ENCODE measurements at places on chromosomes 12 and 14.

DNA sequence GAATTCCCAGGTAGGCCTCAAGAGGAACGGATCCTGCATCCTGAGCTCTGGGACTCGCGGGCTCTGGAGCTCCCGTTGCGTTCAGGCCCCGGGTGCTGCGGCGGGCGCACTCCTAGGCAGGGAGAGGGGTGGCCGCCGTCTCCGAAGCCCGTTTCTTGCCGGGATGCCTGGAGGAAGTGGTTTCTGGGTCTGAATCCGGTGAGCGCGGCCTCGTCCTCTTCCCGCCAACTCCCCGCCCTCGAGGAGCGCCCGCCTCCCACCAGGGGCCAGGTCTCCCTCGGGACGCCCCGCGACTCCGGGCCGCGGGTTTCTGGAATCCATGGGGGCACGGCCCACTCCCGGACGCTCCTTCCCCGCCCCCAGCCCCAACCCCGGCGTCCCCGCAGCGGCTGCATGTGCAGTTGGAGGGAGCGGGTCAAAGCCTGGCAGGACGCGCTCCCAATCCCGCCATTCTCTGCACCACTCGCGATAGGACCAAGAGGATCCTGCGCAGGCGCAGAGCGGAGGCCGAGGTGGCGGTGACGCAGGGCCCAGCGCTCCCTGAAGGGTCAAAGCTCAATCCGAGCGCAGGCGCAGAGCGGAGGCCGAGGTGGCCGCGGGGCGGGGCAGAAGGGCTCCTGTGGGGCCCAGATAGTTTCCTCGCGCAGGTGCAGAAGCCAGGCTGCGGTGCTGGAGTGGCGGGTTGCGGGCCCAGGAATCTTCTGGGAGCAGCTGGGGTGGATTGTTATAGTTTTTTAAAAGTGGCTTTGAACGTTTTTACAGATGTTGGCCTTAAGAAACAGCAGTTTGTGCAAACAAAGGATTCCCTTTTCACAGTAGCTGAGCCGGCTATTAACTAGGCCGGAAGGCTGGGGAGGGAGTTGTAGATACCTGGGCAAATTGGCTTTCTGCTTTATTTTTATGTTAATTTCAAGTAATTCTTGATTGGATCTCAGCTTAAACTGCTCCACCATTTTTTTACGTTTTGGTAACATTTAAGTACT is 796.4 kb downstream of the AACS start:
- DNase-seq = no peak

DNA sequence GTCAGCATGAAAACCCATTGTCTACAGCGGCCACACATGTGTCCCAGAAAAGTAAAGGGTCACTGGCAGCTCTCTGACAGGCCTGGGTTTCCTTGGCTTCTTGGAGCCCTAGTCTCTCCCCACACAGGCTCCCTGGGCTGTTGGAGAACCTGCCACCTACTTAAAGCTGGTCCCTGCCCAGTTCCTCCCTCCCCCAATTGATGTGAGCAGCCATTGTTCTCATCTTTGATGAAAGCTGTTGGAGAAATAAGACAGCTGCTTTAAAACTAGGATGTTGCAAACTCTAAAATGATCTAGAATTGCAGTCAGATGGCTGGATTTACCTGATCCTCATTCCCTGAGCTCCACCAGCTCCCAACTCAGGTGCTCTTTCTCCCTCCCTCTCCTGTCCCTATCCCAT is 4.8 kb upstream of the PLEKHH1 start:
- DNase-seq = no peak

DNA sequence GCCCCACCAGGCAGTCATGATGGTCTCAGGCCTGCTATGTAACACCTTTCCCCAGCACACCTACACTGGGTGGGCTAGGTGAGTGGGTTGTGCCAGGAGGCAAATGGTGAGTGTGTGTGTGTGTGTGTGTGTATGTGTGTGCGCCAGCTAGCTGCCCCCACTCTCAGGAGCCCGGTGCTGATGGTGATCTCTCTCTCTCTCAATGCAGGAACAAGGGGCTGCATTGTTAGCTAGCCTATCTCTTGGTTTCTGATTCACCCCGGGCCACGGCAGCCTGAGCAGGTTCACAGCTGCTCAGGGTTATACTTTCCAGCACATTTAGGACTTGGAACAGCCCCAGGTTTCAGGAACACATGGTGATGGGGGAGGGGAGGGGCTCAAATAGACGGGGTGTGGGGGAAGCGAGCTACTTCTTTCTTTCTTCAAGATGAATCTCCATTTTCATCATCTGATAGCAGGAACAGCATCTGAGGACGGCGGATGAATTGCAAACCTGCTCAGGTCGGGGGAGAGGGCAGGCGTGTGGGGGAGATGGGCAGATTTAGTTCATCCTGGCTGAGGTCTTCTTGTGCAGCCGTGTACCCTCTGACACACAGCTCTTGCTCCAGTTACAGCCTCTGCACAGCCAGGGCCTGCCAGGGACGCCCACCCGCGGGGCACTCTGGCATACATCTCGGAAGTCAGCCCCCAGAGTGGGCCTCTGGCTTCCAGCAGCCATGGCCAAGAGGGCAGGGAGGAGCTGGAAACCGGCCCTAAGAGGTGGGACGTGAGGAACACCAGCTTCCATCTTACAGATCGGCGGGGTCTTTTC is 137.6 kb downstream of the ZFP36L1 start:
- no peak for DNase-seq

DNA sequence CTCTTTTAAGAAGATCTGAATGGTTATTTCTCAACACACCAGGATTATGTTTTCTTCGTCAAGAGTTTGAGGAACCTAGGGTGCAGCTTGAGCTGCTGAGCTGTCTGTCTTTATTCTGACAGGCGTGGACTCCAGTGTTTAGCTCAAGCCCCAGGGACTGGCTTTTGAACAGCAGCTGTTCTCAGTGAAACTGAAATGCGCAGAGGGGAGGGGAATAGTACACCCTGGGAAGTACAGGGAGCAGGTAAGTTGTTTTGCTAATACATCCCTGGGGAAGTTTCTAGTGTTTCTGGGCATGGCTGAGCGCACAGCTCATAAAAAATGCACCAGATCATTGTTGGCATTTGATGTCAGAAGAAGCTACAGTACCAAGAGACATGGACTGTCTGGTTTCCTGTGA is 659.8 kb downstream of the DIO2 start:
- no peak for DNase-seq

DNA sequence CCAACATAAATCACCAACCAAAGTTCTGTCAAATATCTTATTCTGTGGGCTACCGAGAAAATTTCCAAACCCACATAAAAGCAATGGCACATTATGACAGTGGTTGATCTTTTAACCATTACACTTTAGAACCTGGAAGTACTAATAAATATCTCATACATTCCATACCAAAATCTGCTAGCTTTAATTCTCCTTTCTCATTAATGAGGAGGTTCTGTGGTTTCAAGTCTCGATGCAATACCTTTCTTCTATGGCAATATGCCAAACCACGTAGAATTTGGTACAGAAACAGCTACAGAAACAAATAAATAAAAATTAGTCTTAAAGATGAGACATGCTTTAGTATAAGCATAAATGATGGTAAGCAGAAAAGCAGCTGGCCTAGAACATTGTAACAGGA is 100.7 kb downstream of the ELK3 start:
- DNase-seq = no peak

GRCh38 chr12:30962047-30962446 is 35.5 kb downstream of the TSPAN11 start:
- no peak for DNase-seq

GRCh38 chr12:114392909-114393308 is 13.0 kb downstream of the TBX5 start:
- DNase-seq = no peak

DNA sequence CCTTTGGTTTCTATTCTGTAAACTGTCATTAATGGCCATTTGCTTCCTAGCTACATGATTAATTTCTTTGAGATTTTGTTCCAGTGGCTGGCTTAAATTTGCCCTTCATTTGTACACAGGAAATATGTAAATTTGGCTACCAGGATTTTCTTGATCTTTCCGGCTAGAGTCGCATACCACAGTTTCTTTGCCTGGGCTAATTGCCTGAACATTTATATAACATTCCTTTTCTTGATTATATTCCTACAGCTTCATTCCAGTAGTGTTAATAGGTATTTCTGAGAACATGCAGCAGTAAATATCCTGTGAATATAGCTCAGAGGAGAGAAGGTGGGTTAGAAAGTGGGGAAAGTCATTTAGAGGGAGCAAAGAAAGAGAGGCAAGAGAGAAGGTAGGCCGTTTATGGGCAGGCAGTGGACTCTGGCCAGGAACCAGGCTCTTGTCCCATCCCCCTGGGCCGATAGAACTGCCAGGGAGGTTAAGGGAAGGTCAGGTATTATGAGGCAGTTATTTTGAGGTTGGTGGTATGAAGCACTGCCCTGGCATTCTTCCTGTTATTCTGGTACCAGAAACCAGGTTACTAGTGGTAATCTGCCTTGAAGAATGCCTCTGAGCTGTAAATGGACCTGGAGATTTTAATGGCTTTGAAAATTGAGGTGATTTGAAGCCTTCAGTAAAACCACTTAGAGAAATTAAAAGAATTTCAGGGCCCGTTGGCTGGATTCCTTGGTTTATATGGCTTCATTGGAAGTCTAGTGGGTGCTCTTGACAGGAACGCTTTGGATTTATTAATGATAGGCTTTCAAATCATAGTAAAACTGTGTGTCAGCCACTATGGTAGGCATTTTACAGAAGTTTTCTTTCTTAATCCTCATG is 4.4 kb downstream of the RNF10 start:
- DNase-seq = peak; percentile 36

- no peak for DNase-seq
Observed at GRCh38 chr14:100400115-100400514, 77.0 kb downstream of the SLC25A47 start.

GRCh38 chr14:41606532-41607303 is at the start of gene LRFN5:
Gene LRFN5 (plus strand): TSS chr14:41606876.
- DNase-seq = no peak

GRCh38 chr12:7047306-7047705 is 13.2 kb upstream of the C1S start:
- DNase-seq = no peak

DNA sequence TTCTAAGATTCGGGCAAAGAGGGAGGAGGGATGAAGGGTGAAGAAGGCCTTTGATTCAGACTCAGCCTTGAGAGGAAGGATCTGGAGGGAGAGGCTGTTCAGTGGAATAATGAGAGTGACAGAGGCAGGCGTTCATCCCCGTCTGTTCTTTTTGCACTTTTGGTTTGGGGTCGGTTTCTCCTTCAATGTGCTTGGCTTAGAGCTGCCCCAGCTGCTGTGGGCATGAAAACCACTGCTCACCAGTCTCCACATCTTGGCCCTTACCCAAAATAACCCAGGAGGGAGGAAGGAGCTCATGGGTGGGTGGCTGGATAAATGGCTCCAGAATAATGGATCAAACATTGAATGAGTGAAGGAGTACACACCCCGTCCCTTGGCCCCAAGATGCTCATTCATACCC is 261.7 kb upstream of the FKBP4 start:
- no peak for DNase-seq

GRCh38 chr14:69081271-69081670 is 71.6 kb downstream of the DCAF5 start:
- DNase-seq = no peak

- DNase-seq = no peak
Observed at GRCh38 chr12:53766881-53767280, 15.1 kb upstream of the CISTR start.

- DNase-seq = no peak
Observed at GRCh38 chr12:62827042-62827441, 107.9 kb downstream of the PPM1H start.

DNA sequence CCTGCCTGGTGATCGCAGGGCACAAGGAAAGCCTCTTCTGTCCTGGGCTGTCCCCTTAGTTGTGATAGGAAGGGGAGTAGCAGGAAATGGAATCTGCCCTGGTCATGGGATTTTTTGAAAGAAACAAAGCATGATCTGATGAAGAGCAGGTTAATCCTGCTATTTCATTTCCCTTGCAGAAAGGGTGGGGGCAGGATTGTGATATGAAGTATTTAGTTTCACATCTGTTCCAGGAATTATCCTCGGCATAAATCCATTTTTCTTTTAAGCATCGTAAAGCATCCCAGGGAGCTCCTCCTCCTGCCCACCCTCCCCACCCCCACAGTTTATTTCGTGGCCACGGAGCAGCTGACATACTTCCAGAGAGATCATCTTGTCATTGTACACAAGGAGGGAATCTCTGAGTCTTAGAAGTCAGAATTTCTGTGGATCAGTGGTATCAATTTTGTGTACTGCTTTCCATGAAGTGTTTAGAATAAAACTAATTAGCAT is 53.1 kb downstream of the TGFB3 start:
- DNase-seq = no peak

- no peak for DNase-seq
Observed at GRCh38 chr14:54087376-54087775, 130.8 kb upstream of the BMP4 start.

DNA sequence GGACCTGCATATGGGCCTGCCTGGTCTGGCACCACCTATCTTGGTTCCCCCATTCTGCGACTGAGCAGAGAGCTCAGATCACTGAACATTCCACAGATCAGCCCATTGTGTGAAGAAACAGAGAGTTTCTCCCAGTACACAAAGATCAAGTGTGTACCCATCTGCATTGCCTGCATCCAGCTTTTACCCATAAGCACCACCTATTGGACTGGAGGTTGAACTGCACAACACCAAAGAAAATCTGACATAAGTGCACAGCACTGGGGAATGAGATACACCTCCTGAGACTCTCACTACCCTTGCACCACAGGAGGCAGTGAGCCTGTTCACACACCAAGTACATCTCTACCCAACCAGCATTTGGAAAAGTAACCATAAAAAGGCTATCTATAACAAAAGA is 362.6 kb upstream of the CLEC14A start:
- no peak for DNase-seq

- no peak for DNase-seq
Observed at GRCh38 chr12:97757481-97758193, 295.0 kb downstream of the RMST start.

DNA sequence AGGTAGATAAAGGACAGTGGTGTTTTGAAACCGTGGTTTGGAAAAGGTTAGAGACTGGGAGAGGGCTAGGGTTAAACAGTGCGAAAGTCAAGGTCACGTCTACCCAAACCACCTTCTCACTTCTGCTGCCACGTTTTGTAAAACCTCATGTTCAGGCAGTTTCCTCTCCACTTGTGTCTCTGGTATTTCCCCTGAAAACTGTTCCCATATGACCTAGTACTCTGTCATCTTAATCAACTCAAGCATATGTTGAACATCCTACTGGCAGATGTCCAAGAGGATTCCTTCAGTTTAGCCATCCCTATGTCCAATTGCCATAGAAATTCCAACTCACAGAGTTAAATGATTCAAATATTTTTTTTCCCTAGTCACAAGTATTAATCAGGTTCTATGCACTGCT is 17.4 kb downstream of the CLEC4C start:
- DNase-seq = no peak

DNA sequence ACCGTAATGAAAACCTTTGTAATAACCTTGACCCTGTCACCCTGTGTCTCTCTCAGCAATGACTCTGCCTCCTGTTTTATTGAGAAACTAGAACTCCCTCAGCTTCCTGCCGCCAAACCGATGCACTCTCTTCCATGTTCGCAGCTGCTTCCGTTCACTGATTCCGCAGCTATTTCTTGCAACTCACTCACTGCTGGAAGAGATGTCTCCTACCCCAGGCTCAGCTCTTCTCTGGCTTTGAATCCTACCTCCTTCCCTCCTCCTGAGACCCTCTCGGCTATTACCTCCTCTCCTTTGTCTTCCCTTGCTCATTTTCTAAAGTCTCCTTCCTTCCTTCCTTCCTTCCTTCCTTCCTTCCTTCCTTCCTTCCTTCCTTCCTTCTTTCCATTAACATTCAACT is 71.0 kb downstream of the ESRRB start:
- DNase-seq = no peak

Data from pulmonary artery endothelial cell (primary cell).